Femur (tissue), 1 donor: ENCODE measurements at places on chromosomes 1 and 21.

- no peak for DNase-seq
Observed at GRCh38 chr1:145908653-145909052, 1.2 kb downstream of the ITGA10 start.

GRCh38 chr1:239951511-239952140, 140.1 kb upstream of the FMN2 start:
- peak; percentile 67 for DNase-seq

DNA sequence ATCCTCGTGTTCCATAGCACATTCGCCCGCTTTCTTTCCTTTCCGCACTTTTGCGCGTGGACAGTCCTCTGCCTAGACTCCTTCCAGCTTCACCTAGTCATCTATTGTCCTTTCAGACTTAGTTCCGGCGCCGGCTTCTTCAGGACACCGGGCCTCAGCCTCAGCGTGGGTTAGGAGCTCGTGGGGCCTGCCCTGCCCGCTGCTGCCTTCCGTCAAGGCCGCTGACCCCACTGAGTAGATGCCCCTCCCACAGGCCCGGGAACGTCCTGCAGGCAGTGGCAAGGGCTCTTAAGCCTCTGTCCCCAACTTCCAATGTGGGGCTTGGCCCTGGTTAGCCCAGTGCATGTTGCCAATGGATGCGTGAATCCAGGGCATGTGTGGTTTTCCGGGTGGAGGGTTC, 11.4 kb downstream of the DMRTB1 start:
- no peak for DNase-seq

DNA sequence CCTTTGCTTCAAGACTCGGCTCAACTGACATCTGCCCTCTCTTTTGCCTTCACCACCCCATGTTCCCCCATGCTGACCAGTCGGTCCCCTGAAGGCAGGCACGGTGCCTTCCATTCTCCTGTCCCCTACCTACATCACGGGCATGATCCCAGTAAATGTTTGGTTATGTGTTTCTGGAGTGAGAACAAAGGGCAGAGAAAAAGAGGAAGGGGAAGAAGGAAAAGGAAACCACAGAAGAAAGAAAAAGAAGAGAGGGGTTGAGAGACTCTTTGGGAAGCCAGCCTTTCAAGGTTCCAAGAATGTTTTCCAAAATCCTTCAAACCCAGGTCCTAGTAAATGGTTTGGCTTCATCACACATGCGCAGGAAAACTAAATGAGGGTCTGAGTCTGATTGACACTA, 84.9 kb downstream of the CDC7 start:
- DNase-seq: no peak

- no peak for DNase-seq
Observed at GRCh38 chr1:58318157-58319005, 228.1 kb downstream of the OMA1 start.

- DNase-seq: no peak
Observed at GRCh38 chr1:248871837-248872401, 13.0 kb upstream of the ZNF692 start.

DNA sequence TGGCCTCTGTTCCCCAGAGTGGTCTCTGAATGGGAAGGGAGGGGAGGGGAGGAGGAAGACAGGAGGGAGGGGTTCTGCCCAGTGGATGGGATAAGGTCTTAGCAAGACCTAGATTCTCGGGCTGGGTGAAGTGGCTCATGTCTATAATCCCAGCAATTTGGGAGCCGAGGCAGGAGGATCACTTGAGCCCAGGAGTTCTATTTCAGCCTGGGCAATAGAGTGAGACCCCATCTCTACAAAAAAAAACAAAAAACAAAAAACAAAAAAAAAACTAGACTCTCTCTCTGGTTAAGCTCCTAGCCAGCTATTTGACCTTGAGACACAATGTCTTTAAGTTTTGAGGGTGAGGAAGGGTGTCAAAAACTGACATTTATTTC, 11.4 kb downstream of the UQCRHL start:
- DNase-seq: no peak

GRCh38 chr1:159121526-159121925, 45.0 kb upstream of the AIM2 start:
- no peak for DNase-seq

GRCh38 chr1:196650403-196650802, 1.4 kb upstream of the CFH start:
- DNase-seq: peak; percentile 41

DNA sequence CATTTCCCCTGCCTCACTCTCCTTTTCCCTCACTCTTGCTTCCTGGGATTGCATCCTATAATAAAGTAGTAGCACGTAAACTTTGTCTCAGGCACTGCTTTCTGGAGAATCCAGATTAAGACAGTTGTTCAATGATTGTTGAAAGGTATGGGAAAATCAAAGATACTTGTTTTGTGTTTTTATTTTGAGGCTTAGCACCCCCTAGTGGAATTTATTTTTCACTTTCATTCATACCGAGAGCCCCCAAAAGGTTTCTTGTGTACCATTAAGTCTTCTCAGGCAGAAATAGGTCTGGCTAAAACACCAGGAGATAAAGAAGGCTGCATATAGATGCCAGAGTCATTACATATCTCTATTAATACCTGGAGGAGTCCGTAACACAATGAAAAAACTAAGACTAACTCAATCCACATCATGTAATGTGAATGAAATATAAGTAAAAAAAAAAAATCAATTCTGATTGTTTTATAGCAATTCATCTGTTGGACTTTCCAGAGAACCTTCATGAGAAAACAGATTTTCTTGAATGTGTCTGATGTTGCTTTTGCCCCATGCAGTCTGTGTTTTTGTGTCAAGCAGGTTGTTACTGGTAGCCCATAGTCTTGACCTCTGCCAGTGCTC, 103.5 kb downstream of the RPE65 start:
- DNase-seq: no peak

- no peak for DNase-seq
Observed at GRCh38 chr1:194347200-194347599, 1160.8 kb upstream of the B3GALT2 start.

DNA sequence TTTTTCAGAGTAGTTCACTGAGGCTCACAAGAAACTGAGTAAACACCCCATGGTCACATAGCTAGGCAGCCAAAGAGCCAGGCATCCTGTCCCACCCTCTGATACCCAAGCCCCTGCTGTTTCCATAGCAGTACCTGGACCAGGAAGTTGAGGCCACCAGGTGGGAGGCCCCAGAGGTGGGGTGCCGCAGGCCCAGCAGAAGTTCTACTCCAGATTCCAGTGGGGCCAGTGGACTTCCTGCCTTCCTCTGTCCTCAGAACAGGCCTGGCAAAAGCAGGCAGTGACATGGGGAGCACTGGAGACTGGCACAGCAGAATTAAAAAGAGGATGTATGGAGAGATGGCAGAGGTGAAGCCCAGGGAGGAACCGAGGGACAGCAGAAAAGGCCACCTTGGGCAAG, 19.0 kb downstream of the FOXO6 start:
- no peak for DNase-seq

DNA sequence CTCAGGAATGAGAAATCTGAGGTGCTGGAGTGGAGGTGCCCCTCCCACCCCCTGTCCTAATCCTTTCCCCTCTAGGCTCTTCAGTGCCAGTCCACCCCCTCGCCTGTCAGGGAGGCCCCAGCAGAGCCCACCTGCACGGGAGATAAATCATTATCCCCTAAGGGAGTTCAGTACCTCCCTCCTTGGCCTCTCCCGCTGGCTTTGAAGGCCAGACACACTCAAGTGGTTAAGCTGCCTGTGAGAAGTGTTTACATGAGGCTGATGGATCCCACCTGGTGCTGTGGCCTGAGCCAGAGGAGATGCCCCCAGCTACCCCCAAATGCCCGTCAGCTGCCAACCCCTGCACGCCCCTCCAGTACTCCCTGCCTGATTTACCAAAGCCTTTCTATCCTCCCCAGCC, 3.7 kb downstream of the RSPO1 start:
- DNase-seq: no peak

DNA sequence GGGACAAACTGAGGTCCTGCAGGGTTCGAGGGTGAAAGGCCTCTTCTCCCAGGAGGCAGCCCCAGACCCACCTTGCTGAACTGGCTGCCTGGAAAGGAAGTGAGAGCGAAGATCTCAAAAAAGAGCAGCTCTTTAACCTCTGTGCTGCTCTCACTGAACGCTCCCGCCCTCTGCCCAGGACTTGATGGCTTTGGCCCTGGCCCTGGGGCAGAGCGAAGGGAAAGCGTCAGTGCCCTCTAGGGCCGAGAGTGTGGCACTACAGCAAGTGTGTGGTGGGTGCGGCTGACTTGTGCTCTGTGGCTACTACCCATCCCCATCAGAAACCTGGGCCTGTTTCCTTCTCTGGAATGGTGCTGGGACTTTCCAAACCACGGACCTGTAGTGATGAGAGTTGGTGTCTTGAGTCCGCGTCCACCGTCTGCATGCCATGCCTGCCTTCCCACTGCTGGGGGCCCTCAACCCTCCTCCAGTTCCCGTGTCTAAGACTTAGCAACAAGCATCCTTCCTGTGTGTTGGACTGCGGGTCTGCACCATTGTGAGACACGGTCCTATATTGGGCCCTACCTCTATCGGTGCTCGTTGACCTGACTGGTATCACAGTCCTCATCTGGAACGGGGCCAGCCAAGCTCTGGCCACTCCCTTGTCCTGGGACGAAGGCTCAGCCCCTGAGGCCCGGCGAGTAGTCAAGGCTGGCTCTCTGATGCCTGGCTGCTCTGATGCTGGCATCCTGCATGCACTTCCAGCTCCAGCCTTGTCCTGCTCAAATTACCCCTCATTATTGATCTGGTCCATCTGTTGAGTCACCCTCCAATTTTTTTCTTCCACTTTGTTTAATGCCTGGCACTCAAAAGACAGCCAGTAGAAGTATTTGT, 180.3 kb downstream of the DISC1 start:
- DNase-seq: peak; percentile 49

- DNase-seq: no peak
Observed at GRCh38 chr1:9653210-9653490, 1.6 kb downstream of the PIK3CD start.

- DNase-seq: no peak
Observed at GRCh38 chr1:203308923-203309331, 3.6 kb downstream of the BTG2 start.

DNA sequence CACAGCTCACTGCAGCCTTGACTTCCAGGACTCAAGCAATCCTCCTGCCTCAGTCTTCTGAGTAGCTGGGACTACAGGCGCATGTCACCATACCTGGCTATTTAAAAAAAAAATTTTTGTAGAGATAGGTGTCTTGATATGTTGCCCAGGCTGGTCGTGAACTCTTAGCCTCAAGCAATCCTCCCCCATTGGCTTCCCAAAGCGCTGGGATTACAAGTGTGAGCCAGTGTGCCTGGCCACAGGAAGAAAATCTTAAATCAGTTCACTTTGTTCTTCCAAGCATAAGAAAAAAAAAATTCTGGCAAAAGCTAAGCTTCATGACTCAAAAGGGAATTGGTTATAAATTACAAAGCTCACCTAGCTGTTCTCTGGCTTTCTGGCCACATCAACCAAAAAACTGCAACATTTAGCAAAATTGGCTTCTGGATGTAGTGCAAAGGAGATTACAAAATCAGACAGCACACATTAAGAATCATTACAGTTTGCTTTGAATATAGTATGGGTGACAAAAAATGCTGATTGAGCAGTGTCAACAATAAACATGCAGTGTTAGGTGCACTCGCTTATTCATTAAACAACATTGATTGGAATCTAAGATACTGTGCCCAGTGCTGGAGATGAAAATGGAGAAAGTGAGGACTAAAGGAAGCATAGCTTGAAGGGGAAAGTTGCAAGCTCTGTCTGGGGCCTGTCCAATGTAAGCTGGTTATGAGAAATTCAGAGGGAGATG, 76.7 kb downstream of the KCTD3 start:
- DNase-seq: no peak

DNA sequence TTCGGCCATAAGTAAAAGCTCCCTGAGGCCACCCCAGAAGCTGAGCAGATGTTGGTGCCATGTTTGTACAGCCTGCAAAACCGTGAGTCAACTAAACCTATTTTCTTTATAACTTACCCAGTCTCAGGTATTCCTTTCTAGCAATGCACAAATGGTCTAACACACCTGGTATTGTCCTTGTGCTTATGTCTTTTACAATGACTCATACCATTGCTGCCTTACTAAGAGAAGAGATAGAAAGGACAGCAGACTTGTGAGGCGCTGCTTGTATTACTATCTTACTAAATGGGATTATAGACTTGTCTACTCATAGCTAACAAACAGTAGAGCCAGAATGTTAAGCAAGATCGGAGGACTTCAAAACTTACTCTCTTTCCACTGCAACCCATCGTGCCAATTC, 18.5 kb upstream of the CYYR1 start:
- DNase-seq: no peak

- DNase-seq: no peak
Observed at GRCh38 chr1:225813214-225813964, 3.5 kb downstream of the EPHX1 start.

DNA sequence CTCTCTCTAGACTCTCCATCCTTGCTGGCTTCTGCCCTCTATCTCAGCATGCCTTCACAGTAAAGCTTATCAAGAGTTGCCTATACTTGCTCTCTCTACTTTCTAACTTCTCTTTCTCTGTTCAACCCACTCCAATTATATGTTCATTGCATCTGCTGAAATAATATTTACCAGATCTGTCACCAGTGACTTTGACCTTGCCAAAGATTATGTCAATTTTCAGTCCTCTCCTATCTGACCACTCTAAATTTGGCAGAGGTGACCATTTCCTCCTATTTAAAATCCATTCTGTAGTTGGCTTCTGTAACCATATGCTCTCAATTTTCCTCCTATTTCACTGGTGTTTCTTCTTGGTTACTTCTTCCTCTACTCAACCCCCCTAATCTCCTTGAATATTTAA, 38.8 kb upstream of the DR1 start:
- DNase-seq: no peak

DNA sequence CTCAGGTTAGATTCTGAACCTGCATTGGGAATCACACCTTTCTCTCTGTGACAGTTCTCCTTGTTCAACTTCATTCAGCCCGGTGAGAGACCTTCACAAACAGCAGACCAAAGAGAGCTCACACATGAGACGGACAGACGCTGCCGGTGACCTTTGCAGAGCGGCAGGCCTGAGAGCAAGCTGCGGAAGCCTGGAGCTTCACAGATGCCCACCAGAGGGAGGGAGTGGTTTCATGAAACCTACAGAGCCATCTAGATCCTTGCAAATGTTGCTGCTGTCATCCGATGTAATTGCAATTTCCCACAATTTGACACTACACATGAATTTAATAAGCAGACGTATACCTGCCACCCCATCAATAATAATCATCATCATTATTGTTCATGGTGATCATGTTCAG, 39.4 kb downstream of the GRIK3 start:
- no peak for DNase-seq

DNA sequence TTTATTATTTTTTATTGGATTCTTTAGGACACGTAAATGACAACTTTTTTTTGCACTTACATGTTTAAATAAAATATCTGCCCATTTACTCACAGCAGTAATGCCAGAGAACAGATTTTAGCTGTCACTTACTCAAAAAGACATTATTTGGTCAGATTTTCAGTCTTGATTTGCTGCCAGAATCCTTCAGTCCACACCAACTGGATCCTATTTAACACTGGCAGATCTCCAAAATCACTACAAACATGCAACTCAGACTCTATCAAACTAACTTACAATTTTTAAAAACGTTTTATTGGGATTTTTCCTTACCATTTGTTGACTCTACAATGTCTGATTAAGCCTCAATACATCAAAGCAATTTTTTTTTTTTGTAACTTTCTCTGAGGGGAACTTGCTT, 11.1 kb downstream of the ATP6V1G3 start:
- DNase-seq: no peak

- DNase-seq: no peak
Observed at GRCh38 chr1:244028701-244029100, 22.4 kb upstream of the ZBTB18 start.

- DNase-seq: no peak
Observed at GRCh38 chr1:221725735-221726672, 15.9 kb downstream of the DUSP10 start.

GRCh38 chr1:112488141-112488540, 20.6 kb upstream of the WNT2B start:
- DNase-seq: no peak

- DNase-seq: no peak
Observed at GRCh38 chr1:4023678-4024077, 123.6 kb upstream of the C1orf174 start.
